ENCODE measurements at places on chromosomes 1 and 21.

- DNase-seq = no peak
Measured at GRCh38 chr1:172338295-172338735, 82.2 kb upstream of the C1orf105 start.

DNA sequence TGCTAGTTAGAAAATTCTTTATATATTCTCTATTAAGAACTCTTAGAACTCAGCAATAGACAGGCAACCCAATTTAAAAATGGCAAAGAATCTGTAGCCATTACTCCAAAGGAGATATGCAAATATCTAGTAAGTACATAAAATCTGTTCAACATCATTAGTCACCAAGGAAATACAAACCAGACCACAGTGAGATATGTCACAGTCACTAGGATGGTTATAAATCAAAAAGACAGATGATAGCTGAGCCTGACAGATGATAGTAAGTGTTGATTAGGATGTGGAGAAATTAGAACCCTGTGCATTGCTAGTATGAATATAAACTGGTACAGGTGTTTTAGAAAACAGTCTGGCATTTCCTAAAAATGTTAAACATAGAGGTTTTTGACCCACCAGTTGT, 26.6 kb downstream of the SRSF11 start:
- no peak for DNase-seq

DNA sequence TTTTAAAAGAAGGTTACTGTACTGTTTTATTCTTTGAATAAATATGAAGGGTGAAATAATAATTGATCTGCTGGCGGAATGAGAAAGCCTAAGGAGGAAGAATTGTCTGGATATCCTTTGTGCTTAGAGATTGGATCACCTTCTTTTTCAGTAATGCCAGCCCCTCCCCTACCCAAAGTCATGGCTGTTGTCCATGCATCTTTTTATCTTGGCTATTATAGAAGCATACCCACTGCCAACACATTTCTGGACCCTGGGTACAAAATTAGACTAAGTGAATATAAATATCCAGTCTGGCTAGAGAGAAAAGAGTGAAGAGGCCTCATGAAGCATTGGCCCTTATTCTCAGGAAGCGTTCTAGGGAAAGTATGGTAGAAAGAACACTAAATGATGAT, 28.1 kb downstream of the AK4 start:
- no peak for DNase-seq

GRCh38 chr21:19236209-19236608, 832.6 kb upstream of the TMPRSS15 start:
- no peak for DNase-seq

DNA sequence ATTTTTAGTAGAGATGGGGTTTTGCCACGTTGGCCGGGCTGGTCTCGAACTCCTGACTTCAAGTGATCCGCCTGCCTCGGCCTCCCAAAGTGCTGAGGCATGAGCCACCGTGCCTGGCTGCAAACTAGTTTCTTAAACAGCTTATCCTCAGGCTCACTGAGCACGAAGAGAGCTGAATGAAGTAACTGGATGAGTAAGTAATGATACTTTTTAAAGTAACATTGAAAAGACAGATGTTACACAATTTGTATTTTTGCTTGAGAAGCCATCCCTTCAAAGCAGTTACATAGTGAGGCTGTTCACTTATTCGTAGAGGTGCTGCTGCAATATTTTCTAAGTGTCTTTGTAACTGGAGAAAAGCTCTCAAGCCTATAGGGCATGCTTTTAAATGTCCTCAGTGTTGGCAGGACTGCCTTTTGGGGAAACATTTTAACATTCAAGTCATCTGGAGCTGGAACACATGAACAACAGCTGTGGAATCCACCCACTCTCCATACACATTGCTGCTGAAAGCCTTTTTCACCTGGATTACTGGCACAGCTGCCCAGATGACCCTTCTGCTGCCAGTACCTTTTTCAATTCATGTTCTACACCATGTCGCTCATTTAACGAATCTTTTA, 2.7 kb upstream of the YBX1 start:
- no peak for DNase-seq

DNA sequence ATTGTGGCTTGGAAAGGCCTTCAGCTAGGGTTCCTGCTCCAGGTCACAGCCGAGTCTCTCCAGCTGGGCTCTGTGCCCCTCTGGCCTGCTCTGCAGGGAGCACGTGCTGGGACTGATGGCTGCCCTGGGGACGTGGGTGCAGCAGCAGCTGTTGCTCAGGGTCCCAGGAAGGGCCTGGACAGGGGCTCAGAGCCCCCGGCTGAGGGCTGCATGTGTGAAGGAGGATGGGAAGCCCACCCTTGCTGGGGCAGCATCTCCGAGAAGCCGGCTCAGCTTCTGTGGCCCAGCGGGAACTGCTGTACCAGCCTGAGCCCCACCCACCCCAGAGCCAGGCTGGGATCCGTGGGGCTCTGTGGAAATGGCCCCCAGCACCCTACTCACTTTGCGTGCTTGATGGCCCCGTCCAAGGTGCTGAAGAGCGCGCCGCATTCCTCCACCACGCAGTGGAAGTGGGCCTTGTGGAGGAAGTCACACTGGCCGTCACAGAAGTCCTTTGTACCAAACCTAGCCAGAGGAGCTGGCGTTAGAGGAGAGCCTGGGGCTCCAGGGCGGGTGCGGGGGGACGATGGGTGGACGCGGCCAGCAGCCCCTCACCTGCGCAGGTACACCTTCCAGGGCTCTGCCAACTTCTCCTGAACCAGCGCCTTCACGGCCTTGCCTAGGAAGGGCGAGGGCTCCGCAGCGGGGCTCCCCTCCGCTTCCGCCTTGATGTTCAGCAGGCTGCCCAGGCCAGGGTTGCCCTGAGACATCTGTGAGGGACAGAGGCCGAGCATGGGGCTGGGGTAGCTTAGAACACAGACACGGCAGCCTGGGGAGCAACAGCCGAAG, 147.5 kb downstream of the CASZ1 start:
- DNase-seq = no peak

All from right kidney (tissue), 9 donors.